Amniotic epithelial cell (primary cell): ENCODE measurements at places on chromosomes 5 and 9.

GRCh38 chr5:173499471-173500212 lies 116.8 kb downstream of the BOD1 start:
- no peak for DNase-seq

- peak; percentile 56 for DNase-seq
Measured at GRCh38 chr5:6686915-6687409, 26.3 kb upstream of the TENT4A start.

DNA sequence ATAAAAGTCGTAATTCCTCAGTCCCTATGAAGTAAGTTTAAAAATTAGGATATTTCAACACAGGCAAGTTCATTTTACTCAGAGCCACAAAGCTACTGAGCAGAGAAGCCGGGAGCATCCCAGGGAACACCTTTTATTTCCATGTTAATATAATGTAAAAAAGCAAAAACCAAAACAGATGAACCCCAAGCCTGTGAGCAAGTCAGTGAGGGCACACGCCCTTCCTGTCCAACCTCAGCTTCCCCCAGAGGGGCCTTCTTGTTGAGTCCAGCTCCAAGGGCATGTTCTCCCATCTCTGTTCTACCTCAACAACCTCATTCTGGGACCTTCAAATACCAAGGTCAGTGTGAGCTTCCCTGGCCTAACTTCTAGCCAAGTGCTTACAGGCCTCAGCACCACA lies 24.8 kb downstream of the NSUN2 start:
- no peak for DNase-seq

GRCh38 chr9:134592018-134592818 lies 49.4 kb upstream of the COL5A1 start:
- peak; percentile 79 for DNase-seq

DNA sequence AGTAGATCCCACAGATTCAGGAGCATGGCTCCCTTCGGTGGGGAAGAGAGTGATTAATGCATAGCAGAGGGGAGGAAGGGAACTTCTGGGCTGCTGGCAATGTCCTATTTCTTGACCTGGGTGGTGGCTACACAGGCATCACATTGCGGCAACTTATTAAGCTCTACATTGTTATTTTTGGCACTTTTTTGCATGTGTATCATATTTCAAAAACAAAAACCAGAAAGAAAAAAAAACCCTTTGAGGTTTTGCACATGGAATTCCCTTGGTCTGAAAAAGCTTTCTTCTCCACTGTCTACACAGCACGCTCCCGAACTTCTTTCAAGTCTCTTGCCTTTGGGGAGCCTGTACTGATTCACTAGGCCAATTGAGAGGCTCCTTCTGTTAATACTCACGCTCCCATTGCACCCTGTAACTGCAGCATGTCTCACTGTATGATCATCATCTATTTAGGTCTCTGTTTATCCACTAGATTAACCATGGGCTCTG lies 25.1 kb downstream of the CEMIP2 start:
- no peak for DNase-seq

DNA sequence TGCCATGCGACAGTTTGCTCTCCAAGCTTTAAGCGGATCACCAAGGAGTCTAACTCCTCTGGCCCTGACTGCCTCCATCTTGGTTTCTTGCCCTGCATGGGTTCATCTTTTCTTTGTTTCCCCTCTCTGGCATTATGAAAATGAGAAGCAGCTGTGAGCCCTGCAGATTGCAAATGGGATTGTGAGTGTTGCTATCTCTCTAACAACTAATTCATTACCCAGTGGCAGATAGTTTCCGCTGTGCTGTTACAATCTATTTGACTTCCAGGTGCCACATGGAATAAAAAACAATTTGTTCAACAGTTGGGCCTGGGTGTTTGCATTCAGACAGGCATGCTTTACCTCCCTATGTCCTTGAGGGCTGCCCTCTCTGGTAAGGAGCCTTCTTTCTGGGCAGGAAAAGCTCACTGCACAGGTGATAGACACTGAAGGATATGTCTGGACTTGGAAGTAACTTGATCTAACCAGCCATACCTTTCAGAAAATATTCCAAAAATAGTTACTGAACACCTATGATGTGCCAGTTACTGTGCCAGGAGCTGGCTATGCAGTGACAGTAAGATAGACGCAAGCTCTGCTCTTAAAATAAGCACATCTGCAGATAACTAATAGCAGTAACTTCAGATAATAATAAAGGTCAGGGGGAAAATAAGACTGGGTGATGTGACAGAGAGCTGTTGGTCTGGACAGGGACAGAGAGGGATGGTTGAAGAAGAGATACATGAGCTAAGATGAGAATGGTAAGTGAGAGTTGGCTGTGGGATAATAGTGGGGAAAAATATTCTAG lies 40.1 kb downstream of the GRIA1 start:
- DNase-seq = no peak
